NCI-H1092 (cell line): ENCODE measurements at places on chromosomes 1 and 21.

- DNase-seq, result peak; percentile 39
These were observed 78.7 kb downstream of the TYW3 start for GRCh38 chr1:74811436-74812179.

GRCh38 chr1:43843684-43844083 is 89.9 kb upstream of the ARTN start:
- DNase-seq, result no peak

- no peak for DNase-seq
These were observed 31.4 kb downstream of the EPS15 start for GRCh38 chr1:51487628-51488027.

GRCh38 chr1:5973771-5974170 is 18.5 kb downstream of the NPHP4 start:
- DNase-seq, result no peak

DNA sequence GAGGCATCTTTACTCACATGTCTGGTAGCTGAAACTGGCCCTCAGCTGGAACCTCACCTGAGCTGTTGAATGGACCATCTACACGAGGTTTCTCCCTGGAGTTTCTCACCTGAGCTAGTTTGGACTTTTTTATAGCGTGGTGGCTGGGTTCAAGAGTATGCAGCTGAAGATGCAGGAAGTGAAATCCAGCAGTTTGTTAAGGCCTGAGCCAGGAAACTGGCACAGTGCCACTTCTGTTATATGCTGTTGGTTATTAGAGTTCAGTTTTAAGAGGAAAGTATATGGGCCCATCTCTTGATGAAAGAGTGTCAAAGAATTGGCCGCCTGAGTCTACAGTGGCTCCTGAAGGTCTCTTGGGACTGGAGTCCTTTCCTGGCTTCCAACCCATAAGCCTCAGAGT is 35.6 kb downstream of the STUM start:
- DNase-seq, result no peak

DNA sequence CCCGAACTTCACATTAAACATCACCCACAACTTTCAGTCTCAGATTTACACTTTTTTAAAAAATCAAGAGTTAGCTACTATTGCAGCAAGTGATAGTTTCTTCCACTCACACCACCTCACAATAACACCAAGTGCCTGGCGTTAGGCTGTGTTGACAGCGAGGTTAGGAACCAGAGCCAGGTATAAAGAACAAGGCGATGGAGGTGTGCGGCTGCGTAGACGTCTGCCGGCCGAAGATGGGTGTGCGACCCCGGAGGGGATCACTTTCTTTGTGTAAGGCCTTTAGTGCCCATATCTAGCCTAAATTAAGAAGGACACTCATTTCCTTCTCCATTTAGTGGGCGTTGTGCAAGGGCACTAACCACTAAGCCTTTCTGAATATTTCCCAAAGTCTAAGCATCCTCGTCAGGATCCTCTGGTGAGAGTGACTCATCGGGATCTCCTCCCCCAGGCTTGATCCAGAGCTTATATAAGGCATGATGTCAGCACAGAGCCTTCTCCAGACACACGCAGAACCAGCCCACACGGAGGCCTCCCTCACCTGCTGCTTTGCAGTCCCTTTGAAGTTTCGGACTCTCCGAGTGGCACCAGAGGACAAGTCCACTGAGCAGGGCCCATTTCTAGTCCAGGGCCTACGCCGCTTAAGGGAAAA is 11.8 kb downstream of the NHLH2 start:
- no peak for DNase-seq

- no peak for DNase-seq
These were observed 21.1 kb downstream of the INTS3 start for GRCh38 chr1:153748903-153749302.

DNA sequence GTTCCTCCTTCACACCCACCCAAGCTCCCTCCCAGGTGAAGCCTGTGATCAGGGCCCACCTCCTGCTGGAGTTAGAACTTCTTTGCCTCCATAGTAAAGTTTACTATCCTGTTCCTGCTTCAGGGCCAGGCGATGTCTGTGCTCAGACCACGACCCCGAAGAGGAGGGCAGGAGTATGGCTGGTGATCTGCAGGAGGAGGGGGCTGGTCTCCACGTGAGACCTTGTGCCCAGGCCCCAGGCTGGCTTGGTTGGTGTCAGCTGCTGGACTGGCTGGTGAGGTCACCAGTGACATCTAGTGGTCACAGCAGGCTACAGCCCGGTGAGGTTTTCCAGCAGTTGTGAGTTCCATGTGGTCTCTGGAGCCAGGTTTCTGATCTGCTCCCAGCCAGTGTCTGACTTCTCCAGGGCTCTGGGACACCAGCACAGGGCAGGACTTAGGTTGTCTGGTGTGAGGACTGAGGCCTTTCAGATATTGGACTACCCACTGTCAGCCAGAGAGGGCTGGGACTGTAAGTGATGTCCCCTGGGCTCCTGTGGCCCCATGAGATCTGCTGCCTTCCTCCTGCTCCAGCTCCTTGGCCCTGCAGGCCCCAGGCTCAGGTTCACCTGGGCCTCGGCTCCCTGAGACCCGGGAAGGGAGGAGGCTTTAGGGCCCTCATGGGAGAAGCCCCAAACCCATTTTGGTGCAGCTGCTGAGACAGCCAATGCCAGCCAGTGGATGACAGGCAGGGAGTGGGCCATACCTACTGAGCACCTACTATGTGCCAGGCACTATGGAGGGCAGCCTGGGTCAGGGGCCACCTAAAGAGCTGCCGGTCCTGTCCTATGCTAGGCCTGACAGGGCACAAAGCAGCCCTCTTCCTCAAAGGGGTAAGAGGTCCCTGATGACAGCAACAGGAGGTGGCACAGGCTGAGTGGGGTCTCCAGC is 6.0 kb upstream of the UBL4B start:
- peak; percentile 47 for DNase-seq

GRCh38 chr1:147223740-147224615 is 1.2 kb downstream of the FMO5 start:
- peak; percentile 21 for DNase-seq

GRCh38 chr1:66945316-66945715 is 20.5 kb downstream of the MIER1 start:
- DNase-seq, result no peak

DNA sequence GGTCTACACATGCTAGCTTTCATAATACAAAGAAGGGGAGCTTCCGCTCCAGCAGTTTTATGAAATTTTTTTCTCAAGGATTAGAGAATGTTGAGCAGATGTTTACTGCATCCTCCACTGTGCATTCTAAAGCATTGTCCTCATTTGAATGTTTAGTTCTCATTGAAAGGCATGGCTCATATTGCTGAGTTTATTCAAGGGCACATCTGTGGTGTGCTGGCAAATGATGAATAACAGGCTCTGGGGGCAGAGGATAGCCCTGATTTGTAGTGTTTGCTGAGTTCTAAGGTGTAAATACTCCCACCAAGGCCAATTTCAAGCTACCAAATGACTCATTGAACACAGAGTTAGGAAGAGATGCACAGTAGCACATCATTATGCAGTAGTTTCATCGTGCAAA is 303.2 kb upstream of the FAM78B start:
- DNase-seq, result no peak

DNA sequence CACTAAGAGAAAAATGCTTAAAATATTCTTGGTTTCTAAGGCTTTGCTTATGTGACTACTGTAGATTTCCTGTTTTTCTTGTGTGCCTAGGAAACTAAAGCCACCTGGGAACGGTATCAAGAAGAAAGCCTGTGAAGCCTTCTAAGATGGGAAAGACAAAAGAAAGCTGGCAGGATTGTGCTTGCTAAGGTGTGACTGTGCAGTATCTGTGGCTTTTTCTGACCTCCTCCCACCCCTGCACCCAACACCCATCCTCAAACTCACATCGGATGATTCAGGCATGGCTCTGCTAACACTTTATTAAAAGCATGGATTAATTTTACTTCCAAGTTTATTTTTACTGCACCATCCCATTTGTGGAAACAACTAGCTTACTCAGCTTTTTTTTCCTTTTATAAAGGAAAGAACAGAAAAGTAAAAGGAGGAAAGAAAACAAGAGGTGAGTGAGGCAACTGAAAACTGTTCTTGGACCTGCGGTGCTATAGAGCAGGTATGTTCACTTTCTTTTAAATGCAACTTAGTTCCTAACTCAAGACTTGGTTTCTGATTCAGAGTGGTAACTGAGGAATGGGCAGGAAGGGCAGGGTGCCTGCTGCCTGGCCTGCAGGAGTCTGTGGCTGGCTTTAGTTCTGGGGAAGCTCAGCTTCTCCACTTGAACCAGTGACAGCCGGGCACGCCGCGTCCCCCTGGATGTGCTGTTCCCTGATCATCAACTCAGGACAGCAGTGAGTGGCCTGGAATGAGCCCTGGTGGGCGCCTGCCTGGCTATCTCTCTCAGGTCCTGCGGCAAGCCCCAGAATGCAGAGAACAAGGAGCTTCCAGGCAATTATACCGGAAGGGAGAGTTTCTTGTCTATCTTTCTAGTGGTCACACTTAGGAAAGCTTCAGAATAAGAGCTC is at the start of gene GBP6:
Gene GBP6, plus strand, starts transcription at position 422 of the 899 bp plus-strand sequence. CDS start 4,493 bp downstream, outside the sequence.
- no peak for DNase-seq

DNA sequence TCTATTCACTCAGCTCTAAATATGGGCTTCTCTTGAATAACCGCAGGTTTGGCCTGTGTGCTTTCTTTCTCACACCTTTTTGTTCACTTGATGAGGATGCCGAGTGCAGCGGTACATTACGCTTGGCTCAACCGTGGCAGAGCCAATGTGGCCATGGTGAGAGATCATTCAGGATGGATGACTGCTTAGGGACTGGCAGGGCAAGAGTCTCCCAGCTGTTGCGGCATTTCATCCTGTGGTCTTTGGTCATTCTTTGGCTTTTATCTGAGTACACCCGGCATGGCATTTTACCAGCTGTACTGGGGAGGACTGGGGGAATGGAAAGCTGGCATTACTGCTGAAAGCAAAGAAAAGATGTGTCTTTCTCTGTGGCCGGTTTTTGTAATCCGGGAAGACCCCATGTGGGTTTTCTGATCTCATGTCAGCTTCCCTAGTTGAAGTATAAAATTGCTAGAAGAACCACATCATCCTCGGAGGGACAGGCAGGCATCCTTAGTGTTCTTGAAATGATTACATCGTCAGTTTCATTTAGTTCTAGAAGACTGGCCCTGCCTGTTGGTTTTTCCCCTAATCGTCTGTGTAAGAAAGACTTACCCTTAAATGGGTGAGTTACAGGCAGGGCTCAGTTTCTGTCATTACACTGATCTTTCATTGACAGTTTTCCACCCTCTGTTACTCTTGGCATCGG is 15.1 kb downstream of the PCP4 start:
- no peak for DNase-seq

GRCh38 chr21:45004059-45004422 is 64.2 kb downstream of the SLX9 start:
- DNase-seq, result no peak

- no peak for DNase-seq
These were observed 537 bp downstream of the RHBDL2 start for GRCh38 chr1:38941093-38941492.

DNA sequence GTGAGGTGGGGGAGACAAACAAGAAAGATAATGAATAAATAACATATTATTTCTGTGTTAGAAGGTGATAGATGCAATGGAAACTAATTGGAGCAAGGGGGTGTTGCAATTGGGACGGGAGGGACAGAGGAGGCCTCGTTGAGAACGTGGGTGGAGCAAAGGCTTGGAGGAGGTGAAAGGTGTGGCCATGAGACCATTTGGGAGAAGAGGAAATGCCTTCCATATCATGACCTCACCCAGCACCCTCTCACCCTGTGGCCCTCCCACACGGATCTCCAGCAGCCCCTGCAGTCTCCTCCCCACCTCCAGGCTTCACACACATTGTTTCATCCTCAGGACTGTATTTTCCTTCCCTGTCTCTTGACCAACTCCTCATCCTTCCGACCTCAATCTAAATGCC is 85.3 kb upstream of the ARHGAP29 start:
- DNase-seq, result no peak

DNA sequence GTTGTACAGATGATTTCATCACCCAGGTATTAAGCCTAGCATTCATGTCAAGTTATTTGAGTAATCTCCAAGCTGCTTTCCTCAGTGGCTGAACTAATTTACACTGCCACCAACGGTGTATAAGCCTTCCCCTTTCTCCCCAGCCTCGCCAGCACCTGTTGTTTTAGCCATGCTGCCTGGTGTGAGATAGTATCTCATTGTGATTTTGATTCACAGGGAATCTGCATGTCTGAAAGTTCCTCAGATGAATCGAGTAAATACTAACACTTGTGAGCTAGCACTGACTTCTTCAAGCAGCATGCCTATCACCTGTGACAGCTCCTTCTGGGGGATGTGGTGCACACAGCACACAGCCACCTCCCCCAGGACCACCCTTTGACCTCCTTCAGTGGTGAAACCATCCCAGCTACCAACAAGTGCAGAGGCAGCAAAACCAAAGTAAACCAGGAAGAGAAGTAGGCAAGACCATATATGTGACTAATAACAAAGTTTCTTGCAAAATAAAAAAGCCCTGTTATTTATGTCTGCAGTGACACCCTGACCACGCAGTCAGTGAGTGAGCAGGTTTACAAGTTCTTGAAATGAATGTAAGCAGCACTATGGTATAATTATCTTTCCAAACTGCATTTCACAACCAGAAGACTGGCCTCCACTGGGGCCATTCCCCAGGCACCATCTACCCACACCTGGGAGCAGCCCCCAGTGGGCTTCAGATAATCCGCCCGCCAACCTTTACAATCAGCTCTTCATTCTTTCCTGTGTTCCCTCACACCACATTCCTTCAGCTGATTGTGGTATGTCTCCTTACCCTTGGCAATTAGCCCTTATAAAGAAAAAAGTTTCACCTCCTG is 173.8 kb downstream of the ETS2 start:
- DNase-seq, result no peak

GRCh38 chr1:219220945-219221344 is 47.3 kb downstream of the LYPLAL1 start:
- no peak for DNase-seq

GRCh38 chr1:50209749-50210148 is 101.0 kb downstream of the ELAVL4 start:
- no peak for DNase-seq

DNA sequence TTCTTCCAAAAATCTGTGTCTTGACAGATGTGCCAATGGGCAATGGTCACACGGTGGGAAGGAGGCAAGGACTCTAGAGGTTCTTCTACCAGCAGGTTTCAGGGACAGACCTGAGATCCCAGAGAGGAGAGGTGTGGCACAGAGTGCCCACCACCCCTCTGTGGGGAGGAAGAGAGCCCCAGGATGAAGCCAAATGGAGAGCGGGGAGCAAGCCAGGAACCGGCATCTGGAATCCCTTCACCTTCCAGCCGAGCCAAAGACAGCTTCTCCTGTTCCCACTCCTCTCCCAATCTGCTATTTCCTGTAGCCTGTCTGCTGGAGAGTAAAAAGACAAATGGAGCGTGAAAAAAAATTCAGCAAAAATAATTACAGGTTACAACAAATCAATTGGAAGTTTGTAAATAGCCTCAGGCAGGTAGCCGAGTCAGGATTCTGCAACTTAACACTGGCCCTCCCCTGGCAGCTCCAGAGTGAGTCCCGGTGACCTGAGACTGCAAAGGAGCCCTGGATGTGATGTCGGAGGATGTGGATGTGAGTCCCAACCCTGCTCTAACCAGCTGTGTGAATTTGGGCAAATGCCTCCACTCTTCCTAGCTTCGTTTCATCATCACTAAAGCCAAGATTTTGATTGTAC is 45.4 kb upstream of the LRRN2 start:
- DNase-seq, result no peak

DNA sequence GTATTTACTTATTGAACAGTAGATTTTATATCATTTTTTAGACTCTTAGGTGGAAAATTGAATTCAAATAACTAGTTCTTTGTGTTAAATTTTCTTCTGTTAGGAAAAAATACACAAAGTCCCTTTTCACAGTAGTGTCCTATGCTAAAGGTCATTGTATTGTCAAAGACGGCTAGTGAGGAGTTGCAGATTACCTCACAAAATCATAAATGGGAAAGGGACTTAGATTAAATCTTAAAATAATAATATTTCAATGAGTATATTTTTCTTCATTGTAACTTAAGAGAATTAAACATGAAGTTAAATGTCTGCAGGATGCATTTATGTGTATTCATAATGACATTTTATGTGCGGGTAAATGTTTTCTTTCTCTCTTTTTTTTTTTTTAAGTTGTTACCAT is 32.7 kb downstream of the LYPLAL1 start:
- no peak for DNase-seq
